ENCODE measurements at places on chromosomes 4 and X.

- no peak for DNase-seq
Measured at GRCh38 chr4:136748773-136749172, 783.5 kb downstream of the PCDH18 start.

DNA sequence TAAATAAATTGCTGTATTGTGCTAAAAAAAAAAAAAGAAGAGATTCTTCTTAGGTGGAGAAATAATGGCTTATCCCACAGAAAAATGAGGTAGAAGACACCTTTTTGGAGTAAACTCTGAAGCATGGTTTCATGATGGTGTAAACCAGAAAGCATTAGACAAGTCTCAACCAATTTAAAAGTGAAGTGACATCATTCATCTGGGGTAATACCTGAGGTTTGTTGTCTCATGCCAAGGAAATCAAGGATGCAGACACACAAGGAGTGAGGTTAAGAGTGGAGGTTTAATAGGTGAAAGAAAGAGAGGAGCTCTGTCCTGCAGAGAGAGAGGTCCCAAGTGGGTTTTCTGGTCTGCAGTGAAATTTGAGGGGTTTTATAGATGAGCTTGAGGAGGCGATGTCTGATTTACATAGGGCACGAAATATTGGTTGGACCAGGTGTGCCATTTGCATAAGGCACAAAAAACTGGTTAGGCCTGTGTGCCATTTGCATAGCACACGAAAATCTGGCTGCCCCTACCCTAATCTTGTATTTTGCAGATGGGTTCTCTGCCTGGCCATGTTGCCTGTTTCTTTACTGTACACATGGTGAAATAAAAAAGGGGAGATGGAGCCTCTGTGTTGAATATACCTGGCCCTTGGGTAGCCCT, 25.0 kb upstream of the CWH43 start:
- DNase-seq = no peak

DNA sequence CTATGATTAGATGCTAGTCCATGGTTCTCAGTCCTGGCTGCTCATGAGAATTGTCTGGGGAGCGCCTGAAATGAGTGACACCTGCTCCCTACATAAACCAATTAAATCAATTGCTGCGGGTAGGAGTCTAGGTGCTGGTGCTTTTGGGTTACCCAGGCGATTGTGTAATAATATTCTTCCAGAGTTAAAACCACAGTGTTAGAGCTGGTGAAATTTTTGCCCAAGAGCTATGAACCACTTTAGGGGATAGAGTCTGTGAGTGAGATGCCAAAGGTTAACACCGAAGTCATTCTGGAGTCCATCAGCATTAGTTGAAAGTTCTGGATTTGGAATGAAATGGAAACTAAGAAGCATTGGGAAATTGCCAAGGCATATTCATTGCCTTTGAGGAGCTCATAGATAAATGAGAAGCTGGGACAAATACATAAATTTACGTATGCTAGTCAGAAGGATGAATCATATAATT, 15.3 kb downstream of the PDK3 start:
- DNase-seq = no peak

DNA sequence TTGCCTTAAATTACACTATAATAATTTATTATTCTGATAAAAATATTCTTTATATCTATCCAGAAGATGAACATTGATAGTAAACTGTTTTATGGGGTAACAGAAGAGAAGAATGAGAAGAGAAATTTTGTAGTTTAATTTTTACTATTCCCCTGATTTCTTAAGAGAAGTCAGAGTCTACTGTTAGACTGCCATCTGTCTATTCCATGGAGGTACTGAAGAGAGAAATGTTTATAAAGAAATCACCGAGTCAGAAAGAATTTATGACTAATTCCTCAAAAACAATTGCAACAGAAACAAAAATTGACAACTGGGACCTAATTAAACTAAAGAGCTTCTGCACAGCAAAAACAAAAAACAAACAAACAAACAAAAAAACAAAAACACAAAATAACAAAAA, 149.9 kb downstream of the FGF16 start:
- no peak for DNase-seq

GRCh38 chr4:109298279-109299010, 4.0 kb downstream of the COL25A1 start:
- DNase-seq = no peak

GRCh38 chr4:150379454-150379853, 202.5 kb upstream of the MAB21L2 start:
- DNase-seq = no peak

GRCh38 chr4:47674144-47674543, 163.7 kb downstream of the CORIN start:
- no peak for DNase-seq

- DNase-seq = no peak
Measured at GRCh38 chr4:170657761-170658160, 568.0 kb upstream of the AADAT start.

DNA sequence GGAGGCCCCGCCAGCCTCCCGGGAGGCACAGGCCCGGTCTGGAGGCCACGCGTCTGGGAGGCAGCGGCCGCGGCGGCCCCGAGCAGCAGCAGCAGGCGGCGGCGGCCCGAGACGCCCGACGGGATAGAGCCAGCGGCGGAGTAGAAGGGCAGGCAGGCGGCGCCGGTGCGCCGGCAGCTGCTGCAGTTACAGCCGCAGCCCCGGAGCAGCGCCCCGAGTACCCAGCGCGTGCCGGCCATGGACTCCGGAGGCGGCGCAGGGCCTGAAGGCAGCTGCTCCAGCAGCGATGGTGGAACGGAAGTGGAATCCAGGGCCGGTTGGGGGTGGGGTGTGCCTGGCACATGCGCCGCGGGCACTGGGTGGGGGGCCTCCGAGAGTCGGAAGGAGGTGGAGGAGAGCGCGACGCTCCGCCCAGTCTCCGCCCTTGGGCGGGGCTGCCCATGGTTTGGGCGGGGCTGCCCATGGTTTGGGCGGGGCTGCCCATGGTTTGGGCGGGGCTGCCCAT, at the start of gene GRSF1:
Gene GRSF1, minus strand, starts transcription at position 302 of the 505 bp plus-strand sequence. Its CDS starts 63 bp downstream, at position 239.
- DNase-seq = peak; percentile 95

GRCh38 chrX:118143578-118143977, 27.0 kb upstream of the KLHL13 start:
- no peak for DNase-seq
